Right atrium auricular region (tissue), 2 donors: ENCODE measurements at places on chromosomes 1 and 21. TPM values are rescaled to one million over a fixed set of nuclear protein-coding genes. Genes with fewer than 3 reads are reported as not detected.

GRCh38 chr1:20584890-20585289 is 4.0 kb upstream of the CDA start:
- no peaks in the 10 kb centered on the region for H3K27me3 ChIP-seq
- H3K36me3 ChIP-seq, result no peaks in the 10 kb centered on the region
- H3K4me3 ChIP-seq, result no peak overlapping the region
- no peak for DNase-seq

TMEM52 gene
- total RNA-seq, result 1.8 TPM

NBPF20 gene
- 1.1 TPM for total RNA-seq

DNA sequence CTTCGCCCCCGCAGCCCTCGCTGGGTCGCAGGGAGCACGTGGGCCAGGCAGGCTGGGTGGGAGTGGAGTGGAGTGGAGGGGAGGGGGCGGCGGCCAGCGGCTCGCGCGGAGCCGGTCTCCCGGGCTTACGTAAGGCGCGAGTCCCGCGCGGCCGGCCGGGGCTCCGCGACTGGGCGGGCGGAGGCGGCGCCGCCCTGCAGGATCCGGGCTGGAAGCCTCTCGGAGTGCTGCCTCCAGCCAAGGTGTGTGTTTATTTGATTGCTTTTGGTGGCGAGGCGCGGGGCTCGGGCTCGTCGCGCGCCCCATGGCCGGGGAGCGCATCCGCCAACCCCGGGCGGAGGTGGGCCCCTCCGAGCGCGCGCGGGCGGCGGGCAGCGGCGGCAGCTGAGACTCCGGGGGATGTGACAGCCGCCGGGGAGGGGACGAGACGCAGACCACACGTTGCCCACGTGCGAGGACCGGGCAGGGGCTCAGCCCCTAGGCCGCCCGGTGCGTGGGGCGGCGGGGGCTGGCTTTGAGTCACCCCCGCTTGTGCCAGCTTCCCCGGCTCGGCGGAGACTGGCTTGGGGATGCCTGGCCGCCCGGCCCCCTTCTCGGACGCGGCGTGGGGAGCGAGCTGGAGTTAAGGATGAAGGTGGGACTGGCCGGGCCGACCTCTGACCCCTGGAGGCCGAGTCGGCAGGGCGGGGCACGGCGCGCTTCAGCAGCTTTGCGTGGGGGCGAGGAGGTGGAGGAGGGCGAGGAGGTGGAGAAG is 402 bp upstream of the AK4 start:
- H3K27me3 ChIP-seq, result no peaks in the 10 kb centered on the region
- peak overlapping the region; percentile 91 for H3K27ac ChIP-seq
- no peak for DNase-seq
- no peaks in the 10 kb centered on the region for H3K4me1 ChIP-seq

GRCh38 chr1:26910343-26911160 is 3.2 kb downstream of the NR0B2 start:
- DNase-seq, result no peak
- no peaks in the 10 kb centered on the region for H3K27me3 ChIP-seq
- H3K27ac ChIP-seq, result no peak overlapping the region
- H3K4me3 ChIP-seq, result no peak overlapping the region
- no peaks in the 10 kb centered on the region for H3K4me1 ChIP-seq
- no peaks in the 10 kb centered on the region for H3K36me3 ChIP-seq

RPE65 gene
- total RNA-seq, result not detected

DNA sequence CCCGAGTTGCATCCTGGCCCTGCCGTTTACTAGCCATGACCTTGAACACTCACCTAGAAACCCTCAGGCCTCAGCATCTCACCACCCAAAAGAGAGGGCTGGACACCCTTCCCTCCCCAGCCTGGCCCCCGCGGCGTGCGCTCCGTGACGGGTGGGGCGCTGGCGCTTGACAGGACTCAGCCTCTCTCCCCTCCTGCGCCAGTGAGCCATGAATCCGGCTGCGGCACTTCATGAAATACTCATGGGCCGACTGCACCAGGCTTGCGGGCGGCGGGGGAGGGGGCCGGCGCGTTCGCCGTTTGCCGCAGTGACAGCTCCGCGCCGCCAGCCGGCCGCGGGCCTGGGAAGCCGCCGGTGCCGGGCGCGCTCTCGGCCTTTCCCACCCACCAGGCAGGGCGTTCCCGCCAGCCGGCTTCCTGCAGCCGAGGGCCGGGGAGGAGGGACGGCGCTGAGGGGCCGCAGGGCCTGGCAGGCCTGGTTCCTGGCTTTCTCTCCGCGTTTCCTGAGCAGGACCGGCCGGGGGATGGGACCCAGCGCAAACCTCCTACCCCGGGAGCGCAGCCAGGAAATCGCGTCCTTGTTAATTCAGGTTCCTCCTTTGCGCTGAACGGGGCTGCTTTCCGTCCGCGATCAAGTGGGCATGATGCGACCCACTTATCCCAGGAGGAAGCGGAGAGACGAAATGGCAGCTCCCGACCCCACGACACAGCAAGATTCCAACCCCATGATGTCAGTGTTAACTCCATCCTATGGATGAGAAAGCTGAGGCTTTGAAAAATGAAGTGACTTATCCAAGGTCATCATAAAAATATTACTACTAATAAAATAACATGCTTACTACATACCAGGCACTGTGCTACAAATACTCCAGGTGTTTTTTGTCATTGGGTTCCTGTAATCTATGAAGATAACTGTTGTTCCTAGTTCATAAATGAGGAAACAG is 9.1 kb upstream of the LUZP1 start:
- no peaks in the 10 kb centered on the region for H3K36me3 ChIP-seq
- H3K4me1 ChIP-seq, result no peaks in the 10 kb centered on the region
- no peaks in the 10 kb centered on the region for H3K27me3 ChIP-seq
- peak overlapping the region; percentile 89 for H3K27ac ChIP-seq

- H3K4me1 ChIP-seq, result peaks cover 40% of the 10 kb centered on the region
- H3K27ac ChIP-seq, result no peak overlapping the region
- no peak for DNase-seq
These were observed 25.4 kb downstream of the SCAF4 start for GRCh38 chr21:31706562-31706961.

DNA sequence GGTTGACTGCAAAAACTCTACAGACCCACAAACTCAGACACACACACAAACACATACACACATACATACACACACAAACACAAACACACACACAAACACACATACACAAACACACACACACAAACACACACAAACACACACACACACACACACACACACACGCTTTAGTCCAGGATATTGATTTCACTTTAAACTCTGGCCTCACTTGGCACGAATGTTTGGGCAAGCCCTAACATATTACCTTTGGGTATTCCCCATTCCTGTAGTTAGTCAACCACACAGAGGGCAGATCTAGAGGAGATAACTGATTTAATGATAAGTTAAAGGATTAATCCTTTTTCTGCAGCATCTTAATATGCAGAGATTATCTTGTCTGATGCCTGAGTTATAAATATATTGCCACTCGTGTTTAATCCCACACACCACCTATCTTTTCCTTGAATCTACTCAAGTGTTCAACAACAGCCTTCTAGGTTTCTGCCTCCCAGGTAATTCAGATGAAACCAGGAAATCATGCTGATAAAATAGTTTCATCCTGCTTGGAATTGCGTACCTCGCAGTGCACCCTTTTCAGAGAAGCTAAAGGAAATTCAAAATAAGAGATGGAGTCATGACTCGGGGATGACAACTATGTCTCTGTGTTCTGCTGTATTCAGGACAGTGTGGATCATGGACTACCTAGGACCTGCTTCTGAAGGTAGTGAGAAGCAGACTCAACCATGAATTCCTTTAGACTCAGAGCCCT is 14.5 kb upstream of the RUNX1 start:
- H3K27me3 ChIP-seq, result no peaks in the 10 kb centered on the region
- H3K4me3 ChIP-seq, result no peak overlapping the region
- H3K27ac ChIP-seq, result no peak overlapping the region
- no peaks in the 10 kb centered on the region for H3K4me1 ChIP-seq

IRF6 gene
- 30.4 TPM for total RNA-seq

CMPK1 gene
- total RNA-seq, result 72.3 TPM

DNA sequence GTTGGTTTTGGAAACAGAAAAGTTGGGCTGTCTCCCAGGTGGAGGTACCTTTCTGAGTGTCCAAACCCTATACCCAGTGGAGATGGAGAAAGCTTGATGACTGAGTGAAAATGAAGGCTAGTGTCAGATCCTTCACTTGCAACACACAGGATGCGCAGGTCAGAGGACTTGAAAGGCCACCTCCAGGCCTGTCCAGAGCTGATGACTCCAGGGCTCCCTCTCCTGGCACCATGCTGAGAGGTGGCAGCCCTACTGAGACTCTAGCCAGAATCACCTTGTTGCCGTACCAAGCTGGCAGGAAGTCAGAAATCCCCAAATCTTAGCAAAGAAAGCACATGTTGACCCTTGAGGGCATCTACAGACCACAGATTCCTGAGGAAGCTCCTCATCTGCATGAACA is 16.4 kb downstream of the KNCN start:
- no peak for DNase-seq
- H3K4me3 ChIP-seq, result no peak overlapping the region
- peaks cover 8% of the 10 kb centered on the region for H3K4me1 ChIP-seq
- H3K27me3 ChIP-seq, result no peaks in the 10 kb centered on the region
- H3K36me3 ChIP-seq, result no peaks in the 10 kb centered on the region

DNA sequence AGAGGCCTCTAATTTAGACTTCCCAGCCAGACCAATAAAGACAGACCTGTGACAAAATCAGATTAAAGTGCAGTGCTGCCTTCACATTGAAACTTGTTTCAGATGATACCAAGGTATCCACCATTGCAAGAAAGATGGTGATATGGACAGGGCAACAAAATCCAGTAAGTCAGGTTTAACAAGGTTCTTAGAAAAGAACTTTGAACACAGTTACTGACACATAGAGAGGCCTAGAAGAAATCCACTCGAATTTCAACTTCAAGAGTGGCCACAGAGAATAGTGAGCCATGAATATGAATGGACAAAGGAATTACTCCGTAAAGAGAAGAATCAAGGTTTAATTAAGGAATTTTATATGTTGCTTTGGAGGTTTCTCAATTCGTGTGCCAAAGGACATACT is 230.4 kb downstream of the KCNT2 start:
- no peak overlapping the region for H3K4me3 ChIP-seq
- no peaks in the 10 kb centered on the region for H3K4me1 ChIP-seq
- no peak for DNase-seq

DNA sequence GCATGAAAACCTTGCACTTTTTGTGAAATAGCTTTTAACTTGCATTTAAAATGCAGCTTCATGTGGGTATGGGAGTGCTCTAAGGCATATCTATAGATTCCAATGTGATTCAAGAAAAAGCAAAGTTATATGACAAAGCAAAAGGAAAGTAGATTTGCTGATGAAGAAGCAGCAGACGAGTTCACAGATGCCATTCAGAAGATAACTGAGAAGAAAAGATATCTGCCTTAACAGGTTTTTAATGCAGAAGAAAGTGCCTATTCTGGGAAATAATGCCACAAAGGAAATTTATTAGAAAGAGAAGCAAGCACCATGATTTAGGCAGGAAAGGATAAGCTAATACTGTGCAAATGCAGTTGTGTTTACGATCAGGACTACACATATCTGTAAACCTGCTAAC is 68.1 kb downstream of the PHTF1 start:
- no peaks in the 10 kb centered on the region for H3K27me3 ChIP-seq
- no peak overlapping the region for H3K4me3 ChIP-seq
- no peak for DNase-seq
- H3K27ac ChIP-seq, result no peak overlapping the region

DNA sequence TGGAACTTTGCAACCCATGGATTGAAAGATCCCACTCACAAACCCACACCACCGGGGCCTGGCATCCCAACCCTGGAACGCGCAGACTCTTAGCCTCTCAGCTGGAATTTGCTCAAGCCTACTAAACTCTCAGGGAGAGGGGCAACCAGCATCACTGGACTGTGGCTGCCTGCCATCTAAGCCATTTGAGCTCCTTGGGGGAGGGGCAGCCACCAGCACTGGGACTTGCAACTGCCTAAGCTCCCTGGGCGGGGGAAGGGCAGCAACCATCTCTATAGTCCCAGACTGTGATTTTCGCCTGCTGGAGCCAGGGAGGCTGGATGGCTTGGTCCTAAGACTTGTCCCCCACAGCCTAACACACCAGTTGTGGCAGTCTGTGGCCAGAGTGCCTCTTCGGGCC is 122.3 kb downstream of the SNX7 start:
- DNase-seq, result no peak
- H3K4me3 ChIP-seq, result no peak overlapping the region
- H3K4me1 ChIP-seq, result no peaks in the 10 kb centered on the region
- H3K27me3 ChIP-seq, result no peaks in the 10 kb centered on the region
- no peaks in the 10 kb centered on the region for H3K36me3 ChIP-seq
- H3K27ac ChIP-seq, result no peak overlapping the region

LYPD8 gene
- total RNA-seq, result not detected

CDC42BPA gene
- 26.0 TPM for total RNA-seq

DNA sequence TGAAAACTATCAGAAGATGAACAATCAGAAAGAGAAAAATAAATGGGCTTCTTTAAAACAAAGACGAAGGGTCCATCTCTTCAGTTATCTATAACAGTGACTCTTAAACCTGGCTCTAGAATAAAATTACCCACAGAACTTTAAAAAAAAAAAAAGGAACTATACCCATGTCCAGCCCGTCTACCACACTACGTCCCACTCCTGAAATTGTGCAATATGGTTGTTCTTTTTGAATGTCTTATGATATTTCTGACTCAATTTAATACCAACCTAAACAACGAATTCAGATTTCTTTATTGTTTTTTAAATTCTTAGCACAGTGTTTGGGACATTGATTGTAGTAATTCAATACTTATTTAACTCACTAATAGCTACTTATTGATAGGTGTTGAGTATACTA is 246.3 kb downstream of the DPYD start:
- no peak for DNase-seq
- H3K4me1 ChIP-seq, result no peaks in the 10 kb centered on the region
- no peak overlapping the region for H3K4me3 ChIP-seq
- no peaks in the 10 kb centered on the region for H3K36me3 ChIP-seq
- H3K27me3 ChIP-seq, result no peaks in the 10 kb centered on the region

ANXA9 gene
- 1.6 TPM for total RNA-seq

AMY1B gene
- not detected for total RNA-seq

- no peaks in the 10 kb centered on the region for H3K4me1 ChIP-seq
- no peak overlapping the region for H3K4me3 ChIP-seq
- no peaks in the 10 kb centered on the region for H3K36me3 ChIP-seq
- no peak for DNase-seq
- H3K27me3 ChIP-seq, result no peaks in the 10 kb centered on the region
These were observed 99.4 kb downstream of the UCHL5 start for GRCh38 chr1:192959657-192960186.

SUSD4 gene
- total RNA-seq, result 17.7 TPM

GRCh38 chr21:35328856-35329455 is 279.9 kb upstream of the RUNX1 start:
- no peaks in the 10 kb centered on the region for H3K36me3 ChIP-seq
- H3K4me1 ChIP-seq, result no peaks in the 10 kb centered on the region
- no peak for DNase-seq
- no peaks in the 10 kb centered on the region for H3K27me3 ChIP-seq
- no peak overlapping the region for H3K27ac ChIP-seq

LMOD1 gene
- total RNA-seq, result 42.2 TPM

GRCh38 chr1:210455840-210456603 is 127.3 kb downstream of the HHAT start:
- H3K4me3 ChIP-seq, result no peak overlapping the region
- H3K4me1 ChIP-seq, result no peaks in the 10 kb centered on the region
- no peaks in the 10 kb centered on the region for H3K36me3 ChIP-seq
- H3K27me3 ChIP-seq, result no peaks in the 10 kb centered on the region
- H3K27ac ChIP-seq, result no peak overlapping the region
- DNase-seq, result no peak
